ENCODE measurements at places on chromosomes 2 and 18.

DNA sequence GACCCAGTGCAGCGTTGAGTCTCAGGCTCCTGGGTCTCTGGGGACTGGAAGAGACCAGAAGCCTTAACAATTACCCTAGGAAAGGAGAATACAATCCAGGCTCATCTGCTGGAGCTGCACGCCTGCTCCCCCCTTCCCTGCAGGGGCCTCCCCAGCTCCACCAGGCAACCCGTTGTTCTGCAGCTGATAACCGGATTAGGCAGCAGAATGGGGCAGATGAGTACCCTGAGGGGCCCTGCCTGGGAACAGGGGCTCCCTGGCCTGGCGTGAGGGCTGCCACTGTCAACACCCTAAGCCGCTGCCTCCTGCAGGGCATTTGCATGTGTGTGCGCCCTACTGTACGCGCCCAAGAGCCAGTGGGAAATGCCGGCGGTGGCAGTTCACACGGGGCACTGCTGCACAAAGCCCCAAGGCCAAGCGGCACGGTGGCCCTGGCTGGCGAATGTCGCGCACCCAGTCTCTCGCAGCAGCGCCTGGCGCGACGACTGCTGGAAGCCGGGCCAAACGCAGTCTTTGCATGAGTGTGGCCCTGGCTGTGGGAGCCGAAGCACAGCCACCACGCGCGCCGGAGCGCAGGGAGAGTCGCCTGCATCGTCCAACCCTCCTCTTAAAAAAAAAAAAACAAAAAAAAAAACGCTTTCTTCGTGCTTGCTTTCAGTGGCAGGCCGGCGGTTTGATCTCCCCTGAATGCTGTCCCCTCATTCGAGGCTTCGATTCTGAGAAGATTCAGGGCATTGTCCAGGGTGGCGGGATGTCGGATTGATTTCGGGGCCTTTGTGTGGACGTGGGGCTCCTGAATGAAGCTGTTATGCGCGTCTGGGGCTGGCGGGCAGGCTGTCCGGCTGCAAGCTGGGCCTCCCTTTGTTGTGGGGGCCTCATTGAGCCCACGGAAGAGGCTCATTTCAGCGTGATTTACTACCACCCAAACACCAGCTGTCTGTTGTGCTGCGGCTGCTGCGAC, 63.8 kb downstream of the SETBP1 start:
- no peak for DNase-seq

DNA sequence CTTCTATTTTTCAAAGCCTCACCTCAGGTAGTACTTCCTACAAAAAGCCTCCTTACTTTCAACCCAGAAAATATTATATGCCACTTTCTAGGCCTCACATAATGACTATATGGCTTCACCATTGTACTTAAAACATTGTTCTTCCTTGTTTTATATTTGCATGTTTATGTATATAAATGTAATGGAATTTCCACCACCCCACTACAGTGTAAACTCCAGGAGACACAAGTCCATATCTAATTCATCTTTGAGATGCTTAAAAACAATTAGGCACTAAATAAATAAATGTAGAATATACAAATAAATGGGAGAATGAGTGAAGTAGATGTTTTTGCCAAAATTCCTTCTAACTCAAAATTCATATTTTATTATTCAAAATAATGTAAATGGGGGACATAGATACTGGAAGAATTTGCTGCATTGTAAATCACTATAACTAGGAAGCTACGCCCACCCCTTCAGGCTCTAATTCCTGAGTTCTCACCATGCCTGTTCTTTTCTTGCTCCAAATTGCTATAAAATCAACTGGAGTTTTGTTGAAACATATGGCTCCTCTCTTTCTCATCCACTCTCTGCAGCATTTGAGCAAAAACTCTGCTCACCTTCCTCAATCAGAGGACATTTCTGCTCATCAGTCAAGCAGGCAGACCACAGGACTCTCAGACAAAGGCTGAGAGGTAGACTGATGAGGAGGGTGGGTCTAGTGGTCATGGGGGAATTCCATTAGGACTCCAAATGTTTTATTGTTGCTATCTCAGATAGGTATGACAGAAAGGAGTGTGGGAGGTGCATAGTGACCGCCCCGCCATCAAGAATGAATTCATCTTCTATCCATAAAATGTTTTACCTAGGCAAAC, 243.0 kb downstream of the HNMT start:
- no peak for DNase-seq

DNA sequence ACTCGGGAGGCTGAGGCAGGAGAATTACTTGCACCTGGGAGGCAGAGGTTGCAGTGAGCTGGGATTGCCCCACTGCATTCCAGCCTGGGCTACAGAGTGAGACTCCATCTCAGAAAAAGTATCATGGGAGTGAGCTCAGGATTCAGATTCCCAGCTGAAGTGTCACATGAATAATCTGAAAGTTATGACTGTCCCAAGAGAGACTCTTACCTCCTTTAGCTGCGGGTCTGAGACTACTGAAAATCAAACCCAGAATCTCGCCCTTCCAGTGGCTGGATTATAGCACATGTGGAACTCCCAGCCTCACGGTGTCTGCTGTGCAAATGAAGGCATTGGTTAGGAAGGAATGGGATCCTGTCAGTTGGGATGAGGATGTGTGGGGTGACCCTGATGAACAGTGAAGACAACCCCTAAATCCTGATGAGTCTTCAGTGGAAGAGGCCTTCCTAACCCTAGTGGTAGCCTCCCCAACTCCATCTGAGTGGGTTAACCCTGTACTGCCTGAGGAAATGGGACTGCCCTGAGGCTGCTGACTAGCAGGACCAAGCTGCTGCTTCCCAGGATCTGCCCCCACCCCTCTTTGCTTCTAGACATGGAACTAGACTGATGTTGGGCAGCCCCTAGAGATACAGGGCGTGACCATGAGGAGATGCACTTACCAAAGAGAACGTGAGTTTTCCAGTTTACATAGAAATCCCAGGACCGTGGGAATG, 16.5 kb downstream of the BOK start:
- DNase-seq: no peak

DNA sequence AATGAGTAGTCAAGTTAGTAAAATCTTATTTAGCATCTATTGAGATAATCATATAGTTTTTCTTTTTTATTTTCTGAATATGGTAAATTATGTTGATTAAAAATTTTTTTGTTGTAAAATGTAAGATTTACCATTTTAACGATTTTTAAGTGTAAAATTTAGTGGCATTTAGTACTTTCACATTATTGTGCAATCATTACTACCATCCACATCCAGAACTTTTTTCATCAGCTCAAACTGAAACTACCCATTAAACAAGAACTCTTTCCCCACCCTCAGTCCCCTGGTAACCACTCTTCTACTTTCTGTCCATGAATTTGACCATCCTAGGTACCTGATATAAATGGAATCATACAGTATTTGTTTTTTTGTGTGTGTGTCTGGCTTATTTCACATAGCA, 11.1 kb downstream of the RAB3GAP1 start:
- no peak for DNase-seq

All from activated CD8-positive, alpha-beta memory T cell treated with anti-CD3 and anti-CD28 coated beads for 24 hours (primary cell).